ENCODE measurements at places on chromosomes 16 and 17.

GRCh38 chr16:28573738-28574718, 20.3 kb downstream of the SGF29 start:
- no peak for DNase-seq

DNA sequence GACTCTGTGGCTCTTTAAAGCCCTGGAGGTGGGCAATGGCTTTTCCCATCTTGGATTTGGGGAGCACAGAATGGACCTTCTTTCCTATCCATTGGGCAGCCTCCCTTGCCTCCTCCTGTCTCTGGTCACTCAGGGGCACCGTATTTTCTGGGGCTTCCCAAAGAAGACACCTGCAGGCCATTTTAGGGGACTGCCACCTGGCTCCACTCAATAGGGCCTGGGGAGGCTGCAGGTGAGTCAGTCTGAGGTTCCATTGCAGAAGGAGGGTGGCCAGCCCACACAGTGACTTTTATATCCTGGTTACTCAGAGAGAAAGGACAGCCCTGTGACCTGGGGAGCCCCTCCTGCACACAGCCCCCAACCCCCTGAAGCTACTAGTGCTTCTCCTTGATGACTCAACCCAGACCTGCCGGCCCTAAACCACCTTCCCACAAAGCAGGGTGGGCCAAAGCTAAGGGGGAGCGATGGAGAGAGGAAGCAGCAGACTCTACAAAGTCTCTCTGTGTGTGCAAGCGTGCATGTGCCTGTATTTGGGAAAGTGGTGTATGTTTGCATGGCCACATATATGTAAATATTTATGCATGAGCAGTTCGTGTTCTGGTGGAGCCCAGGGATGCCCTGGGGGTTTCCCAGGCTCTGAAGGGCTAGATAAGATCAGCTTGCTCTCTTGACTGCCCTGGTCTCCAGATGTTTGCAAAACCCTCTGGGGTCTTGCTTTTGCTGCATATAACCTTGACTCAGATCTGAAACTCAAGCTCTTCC, 5.0 kb downstream of the CX3CL1 start:
- no peak for DNase-seq

GRCh38 chr17:77609553-77610517, 348.7 kb upstream of the TNRC6C start:
- DNase-seq, result no peak

DNA sequence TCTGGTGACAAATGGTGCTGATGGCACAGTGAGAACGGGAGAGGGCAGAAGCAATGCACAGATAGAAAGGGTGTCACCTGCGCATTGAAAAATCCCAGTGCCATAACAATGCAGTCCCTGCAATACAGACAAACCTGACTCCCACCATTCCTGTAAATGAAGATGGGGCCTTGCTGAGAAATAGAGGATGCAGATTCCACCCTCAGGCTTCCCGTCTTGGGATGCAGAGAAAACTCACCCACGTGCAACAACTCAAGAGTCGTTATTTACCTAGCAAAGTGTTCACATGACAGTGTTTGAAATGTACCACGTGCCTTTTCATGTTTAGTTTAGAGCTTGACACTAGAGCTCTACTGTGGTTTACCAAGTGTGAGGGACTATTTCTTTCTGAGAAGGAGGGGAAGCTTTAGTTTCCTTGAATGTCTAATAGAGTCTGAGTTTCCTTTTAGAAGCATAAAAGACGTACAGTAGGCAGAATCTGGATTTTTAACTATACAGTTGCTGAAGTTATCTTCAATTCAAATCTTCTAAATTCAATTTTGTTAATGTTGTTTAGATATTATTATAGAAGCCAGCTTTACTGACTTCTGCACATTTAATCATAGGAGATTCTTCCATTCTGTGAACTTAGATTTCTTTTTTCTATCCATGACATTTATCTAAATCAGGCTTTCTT, 35.6 kb downstream of the WWOX start:
- DNase-seq, result no peak

- DNase-seq, result no peak
These were observed 23.0 kb downstream of the WNT3 start for GRCh38 chr17:46795379-46795952.

DNA sequence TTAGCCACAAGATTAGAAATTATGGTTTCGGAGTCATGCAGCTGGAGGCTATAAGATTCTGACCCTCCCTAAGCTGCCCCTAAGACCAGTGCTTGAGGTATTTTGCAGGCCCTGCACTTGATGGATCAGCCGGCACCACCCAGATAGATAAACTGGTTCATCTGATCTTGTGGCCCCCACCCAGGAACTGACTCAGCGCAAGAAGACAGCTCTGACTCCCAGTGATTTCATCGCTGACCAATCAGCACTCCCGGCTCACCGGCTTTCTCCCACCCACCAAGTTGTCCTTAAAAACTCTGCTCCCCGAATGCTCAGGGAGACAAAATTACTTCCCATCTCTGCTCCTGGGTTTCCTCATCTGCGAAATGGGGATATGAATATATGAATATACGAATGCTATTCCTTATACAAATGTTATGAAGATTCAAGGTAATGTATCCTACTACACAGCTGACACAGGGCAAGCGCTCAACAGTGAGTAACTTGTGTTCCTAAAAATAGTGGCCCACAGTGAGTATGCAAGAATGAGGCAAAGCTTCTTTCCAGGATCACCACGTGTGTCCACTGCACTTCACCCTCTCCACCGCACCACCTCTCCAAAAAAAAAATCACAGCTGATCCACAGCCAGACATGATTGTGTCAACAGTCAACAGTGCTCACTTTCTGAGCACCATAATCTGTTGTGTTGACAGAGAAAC, 33.3 kb upstream of the C16orf82 start:
- no peak for DNase-seq

DNA sequence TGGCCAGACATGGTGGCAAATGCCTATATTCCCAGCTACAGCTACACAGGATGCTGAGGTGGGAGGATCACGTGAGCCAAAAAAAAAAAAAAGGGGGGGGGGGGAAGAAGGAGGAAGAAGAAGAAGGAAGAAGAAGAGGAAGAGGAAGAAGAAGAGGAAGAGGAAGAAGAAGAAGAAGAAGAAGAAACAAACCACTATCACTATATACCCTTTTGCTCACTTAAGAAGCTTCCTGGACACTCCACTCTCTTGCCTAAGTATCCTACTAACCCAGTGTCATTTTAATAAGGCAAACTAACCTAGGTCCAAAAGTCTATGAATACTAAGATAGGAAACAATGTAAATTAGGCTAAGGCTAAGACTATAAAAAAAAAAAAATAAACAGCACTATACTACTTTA, 54.8 kb downstream of the GPATCH8 start:
- no peak for DNase-seq

- no peak for DNase-seq
These were observed 177.2 kb downstream of the ENGASE start for GRCh38 chr17:79251824-79252223.

GRCh38 chr17:79797492-79798298, 818 bp upstream of the CBX8 start:
- DNase-seq, result no peak

DNA sequence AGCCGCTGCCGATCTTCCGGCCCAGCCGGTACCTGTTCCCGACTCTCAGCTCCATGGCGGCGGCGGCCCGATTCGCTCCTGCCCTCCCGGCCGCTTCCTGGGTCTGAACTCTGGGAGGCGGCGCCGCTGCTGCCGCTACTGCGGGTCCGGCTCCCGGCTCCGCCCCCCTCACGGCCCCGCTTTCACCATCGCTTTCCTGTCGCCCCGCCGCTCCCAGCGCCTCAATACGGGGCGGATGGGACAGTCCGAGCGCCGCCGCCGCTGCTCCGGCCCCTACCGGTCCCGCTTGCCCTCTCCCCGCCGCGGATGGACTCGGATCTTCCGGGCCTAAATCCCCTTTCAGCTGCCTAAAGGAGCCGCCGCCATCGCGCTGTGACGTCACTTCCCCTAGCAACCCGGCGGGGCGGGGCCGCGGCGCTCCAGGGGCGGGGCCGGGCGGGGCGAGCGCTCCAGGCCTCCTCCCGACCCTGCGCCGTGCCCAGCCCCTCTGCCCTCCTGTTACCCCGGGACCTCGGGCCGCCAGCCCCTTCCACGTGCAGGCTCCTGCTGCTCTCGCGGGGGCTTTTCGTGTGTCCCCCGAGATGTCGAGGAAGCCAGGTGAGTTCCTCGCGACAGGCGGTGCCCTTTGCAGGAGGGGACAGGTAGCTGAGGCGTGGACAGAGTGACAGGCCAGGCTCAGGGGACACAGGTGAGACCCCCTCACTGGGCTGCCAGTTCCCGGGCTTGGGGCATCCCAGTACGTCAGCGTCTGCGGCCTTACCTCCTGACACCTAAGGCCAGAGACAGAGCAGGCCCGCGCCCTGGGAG, at the start of gene CSNK1D:
Gene CSNK1D, minus strand, starts transcription at position 374 of the 807 bp plus-strand sequence. Its CDS starts 319 bp downstream, at position 55.
- peak; percentile 90 for DNase-seq

DNA sequence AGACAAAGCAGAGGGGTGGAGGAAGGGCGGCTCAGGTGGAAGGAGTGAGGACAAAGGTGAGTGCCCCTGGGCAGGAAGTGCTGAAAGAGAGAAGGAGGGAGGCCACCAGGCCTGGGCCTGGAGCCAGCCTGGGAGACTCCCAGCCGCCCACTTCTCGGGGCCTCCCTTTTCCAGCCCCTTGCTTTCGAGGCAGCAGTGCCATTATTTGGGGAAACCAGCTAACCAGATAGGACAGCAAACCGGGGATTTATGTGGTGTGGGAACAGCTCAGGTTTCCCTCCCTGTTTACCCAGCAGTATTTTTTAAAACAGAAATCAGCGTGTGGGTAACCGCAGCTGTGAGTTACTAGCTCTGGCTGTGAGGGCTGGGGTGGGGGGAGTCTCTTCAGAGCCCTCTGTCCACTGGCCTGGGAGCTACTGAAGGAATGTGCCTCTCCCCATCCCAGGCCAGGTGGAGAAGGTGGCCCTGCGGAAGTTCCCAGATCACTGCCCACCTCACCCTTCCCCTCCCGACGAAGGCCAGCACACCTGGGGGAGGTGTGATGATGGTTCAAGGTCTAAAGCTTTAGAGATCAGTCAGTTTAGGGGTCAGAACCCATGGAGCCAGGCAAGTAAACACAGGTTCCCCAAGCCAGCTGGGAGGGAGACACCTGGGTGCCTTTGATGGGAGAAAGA, 8.4 kb upstream of the MEOX1 start:
- DNase-seq, result no peak

DNA sequence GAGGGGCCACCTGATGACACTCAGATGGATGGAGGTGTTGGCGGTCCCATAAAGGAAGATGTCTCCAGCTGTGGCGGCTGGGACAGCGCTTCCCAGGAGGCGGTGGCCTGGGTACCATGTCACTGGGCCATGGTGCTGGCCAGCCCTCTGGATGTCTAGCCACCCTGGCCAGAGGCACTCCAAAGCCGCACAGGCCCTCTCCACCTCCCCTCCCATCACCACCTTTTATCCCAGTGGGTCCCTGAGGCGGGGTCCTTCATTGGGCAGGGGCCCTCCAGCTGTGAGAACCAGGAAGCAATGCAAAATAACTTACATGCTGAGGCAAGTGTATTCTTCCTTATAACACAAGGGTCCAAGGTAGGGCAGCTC, 23.1 kb downstream of the RAB11FIP4 start:
- no peak for DNase-seq

DNA sequence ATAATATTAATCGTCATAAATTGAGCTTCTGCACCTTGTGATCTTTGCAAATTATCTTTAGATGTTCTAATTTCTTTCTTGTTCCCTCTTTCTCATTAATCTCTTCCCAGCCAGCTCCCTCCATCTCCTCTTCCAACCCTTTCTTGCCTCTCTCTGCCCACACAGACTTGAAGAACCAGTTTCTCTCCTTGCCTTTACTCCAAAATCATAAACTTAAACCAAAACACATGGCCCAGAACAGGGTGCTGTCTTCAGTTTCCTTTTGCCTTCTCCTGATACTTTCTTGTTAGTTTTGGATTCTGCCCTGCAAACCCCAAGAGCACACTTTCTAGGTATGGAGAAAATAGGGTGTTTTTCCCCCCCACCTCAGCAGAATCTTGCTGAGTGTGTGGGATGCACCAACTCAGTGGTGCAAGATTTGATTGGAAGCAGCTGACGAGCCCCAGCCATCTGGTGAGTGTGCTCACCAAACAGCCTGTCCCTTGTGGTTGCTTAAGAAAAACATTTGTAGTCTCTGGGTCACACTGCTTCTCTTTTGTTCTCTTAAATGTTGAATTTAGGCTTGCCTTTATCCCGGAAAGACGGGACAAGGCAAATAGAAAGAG, 175.8 kb upstream of the MAF start:
- DNase-seq, result no peak

GRCh38 chr16:63613701-63614100, 1508.2 kb downstream of the CDH11 start:
- DNase-seq, result no peak

GRCh38 chr16:85603203-85603755, 9.8 kb upstream of the GSE1 start:
- no peak for DNase-seq

DNA sequence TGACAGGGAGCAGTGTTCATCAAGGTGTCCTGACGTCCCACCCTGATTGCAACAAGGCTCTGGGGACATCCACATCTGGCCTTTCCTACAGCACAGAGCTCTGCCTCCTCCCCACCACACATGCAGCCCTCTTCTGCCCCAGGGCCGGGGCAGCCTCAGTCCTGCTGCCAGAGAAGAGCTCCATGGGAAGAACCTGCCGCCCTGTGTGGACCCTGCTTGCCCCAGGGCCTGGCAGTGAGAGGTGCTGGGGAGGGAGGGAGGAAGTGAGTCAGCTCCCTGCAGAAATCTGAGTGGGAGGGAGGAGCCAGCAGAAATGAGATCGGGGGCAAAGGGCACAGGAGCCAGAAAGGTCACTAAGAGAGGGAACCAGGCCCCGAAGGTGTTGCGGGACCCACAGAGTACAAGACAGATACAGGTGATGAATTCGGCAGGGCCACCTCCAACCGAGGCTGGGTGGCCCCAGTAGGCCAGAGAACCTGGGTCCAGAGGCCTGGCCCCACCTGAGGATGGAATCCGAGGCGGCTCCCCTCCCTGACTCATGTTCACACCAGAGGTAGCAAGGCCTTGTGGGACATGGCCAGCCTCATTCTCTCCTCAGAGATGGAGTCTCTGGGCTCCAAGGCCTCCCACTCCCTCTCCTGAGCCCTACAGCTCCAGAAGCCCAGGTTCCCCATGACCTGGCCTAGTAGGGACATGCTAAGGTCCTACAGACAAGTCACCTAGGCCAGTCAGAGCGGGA, 24.8 kb downstream of the MYO18A start:
- DNase-seq, result no peak

DNA sequence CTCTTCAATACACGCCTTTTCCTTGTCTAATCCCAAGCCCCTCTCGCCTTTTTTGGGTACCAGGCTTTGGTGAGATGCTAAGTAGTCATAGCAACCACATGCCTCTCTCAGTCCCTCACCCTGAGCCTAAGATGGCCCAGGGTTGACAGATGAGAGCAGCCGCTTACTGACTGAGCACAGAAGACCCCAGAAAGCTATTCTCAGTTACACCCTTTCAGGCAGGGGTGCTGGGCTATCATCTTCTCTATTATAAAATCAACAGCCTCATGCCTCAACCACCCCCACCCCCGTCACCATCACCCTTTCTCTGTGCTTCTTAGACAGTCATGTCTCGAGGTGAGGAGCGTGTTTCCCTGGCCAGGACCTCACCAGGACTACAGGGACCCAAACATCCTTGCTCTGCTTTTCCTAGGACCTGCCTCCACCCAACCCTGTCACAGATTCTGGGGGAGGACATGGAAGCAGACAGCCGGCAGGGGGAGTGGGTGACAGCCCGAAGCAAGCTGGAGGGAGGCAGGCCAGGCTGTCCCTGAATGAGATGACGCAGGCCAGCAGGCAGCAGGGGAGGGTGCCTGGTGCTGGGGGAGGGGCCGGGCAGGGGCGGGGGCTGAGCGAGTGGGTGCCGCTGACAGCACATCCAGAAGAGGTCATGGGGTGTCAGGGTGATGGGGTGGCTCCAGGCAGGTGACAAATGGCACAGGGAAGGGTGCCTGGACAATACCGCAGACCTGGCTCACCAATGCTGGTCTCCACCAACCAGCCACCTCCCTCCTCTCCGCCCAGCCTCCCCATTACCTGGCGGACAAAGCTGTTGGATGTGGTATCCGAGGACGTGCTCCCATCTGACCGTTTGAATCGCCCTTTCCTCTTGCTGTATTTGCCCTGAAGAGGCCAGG, 3.1 kb downstream of the CACNB1 start:
- peak; percentile 54 for DNase-seq
